Right lobe of liver (tissue), 6 donors: ENCODE measurements at places on chromosomes 7 and 10.

- DNase-seq, result no peak
Measured at GRCh38 chr7:55065511-55066229, 46.9 kb downstream of the EGFR start.

DNA sequence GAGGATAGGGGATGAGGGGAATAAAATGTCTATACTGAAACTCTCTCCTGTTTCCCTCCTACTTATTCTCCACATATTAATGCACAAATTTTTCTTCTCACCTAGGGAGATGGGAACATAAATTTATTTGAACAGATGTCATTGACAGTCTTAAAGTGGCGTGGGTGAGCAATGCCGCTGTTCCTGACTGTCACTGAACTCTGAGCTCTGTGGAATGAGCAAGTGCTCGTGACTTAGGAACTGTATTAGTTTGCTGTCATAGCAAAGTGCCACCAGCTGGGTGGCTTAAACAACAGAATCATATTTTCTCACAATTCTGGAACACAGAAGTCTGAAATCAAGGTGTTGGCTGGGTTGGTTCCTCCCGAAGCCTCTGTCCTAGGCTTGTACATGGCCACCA, 29.1 kb downstream of the INPP5F start:
- DNase-seq, result no peak

- no peak for DNase-seq
Measured at GRCh38 chr7:137836113-137836509, 10.7 kb downstream of the DGKI start.

DNA sequence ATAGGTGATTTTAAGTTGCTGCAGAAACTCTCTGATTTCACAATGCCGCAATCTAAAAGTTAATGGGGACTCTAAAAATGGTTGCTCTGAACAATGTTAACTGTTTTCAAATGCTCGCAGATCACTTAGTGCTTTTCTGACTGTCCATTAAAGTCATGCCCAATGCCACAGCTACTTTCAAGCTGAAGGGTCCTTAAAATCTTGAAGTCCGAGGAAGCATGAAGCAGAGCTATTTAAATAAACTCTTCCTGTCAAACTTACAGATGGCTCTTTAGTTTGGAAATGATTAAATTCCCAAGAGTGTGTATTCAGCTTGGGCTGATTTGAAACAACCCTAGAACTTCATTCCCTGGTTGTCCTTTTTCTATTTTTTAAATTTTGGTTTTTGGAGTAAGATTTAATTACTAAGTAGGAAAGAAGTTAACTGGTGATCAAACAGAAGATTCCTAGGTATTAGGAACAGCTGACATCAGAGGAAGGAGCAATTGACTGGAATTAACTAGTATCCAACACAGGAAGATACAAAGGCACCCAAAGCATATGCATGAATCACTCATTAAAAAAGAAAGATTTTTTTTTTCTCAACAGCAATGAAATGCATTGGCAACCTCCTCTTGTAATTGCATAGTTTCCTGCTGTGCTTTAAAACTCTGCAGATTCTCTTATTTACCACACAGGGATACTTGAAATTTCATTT, 105.1 kb downstream of the NRP1 start:
- DNase-seq, result no peak

GRCh38 chr10:18760836-18761235, 101.6 kb downstream of the ARL5B start:
- no peak for DNase-seq

DNA sequence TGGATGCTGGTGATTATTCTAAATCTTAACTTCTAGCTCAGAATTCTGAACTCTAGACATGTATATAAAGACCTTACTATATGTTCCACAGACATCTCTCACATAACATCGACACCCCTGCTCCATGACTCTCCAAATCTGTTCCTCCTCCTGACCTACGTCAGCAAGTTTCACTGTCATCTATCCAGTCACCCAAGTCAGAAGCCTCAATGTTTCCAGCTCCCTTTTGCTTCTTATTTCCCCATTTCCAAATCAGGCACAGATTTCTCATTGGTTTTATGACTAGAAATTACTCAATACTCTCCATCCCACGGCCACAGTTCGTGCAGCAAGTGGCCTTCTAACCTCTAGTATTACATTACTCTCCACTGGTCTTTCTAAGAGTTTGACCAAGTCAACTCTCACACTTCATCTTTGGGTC, 28.5 kb downstream of the EPC1 start:
- no peak for DNase-seq

DNA sequence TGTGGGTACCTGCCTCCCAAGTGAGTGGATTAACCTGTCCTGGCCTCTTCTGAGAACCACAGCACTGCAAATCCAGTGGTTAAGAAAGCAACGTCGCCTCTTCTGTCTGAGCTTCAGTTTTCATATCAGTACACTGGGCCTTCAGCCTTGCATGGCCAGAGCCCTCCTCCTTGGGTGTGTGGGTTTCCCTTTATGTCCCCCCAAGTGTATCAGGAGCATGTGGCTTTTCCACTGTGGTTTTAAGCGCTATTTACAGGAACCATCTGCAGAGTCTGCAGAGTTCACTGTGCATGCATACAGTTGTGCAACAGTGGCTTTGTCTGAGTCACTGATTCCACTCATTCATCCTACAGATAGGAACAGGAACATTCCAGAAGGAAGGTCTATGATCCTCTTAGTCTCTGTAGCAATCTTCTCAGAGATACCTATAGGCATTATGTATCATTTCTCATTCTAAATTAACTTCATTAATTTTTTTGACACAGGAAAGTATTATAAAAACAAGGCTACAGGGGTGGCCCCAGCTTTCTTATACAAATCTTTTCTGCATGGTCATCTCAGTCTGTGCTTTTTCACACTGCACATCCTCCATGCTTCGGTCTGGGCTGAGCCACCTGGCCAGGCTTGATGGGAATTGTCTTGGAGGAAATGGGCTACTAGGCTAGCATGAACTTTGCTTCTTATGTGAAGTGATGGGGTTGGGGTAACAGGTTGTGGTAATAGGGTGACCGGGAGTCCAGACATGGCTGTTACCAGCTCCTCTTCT, 17.1 kb downstream of the MBL2 start:
- DNase-seq, result no peak

- DNase-seq, result no peak
Measured at GRCh38 chr7:99210265-99210970, 2.5 kb upstream of the KPNA7 start.

DNA sequence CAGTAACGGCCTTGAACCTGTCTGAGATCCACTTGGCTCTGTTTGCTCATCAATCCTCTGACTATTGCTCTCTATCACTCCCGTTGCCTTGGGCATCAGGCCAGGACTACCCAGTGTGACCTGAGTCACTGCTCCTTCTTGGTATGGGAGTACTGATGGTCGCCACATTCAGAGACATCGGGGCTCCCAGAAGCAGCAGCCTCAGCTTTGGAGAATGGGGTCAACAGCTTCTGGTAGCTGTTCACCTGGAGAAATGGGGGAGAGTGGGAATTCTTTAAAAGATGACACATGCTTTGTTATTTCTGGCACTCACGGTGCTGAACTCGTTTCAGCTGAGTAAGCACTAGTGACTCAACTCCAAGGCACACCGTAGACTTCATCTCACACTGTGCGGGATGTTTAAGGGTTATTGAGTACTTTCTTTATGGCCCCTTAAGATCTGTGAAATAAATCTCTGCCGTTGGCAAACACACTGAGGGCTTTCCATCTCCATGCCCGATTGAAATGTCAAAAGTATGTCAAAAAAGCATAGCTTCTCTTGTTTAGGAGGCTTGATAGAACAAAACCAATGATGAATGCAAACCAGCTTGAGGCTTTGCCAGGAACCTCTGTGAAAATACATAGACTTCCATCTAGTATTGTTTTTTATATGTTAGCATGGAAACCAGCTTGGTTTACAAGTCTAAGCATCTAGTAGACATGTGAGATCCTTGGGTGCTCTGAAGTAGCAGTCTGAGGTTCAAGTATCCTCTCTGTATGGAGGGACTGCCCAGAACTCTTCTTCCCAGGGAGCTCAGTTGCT, 333.1 kb downstream of the CXCL12 start:
- no peak for DNase-seq

DNA sequence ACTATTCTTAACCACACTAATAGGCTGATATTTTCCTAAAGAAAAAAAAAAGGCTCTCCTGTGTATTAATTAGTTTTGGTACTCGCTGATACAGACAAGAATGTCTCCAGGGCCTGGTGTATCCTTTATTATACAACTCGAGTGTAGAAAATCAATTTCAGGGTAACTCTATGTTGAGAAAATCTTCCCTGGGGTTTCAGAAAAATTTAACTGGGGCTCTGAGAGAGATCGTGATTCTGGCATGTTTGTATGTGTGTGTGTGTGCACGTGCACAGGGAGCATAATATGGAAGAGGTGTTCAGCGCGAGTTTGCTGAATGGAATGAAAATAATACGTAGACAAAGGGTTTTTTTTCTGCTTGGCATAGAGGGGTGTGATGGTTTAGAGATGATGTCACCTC, 496.8 kb downstream of the GPAM start:
- DNase-seq, result no peak

GRCh38 chr7:83466956-83467355, 182.0 kb downstream of the SEMA3E start:
- DNase-seq, result no peak

GRCh38 chr7:7639421-7639820, 1.1 kb upstream of the UMAD1 start:
- no peak for DNase-seq

DNA sequence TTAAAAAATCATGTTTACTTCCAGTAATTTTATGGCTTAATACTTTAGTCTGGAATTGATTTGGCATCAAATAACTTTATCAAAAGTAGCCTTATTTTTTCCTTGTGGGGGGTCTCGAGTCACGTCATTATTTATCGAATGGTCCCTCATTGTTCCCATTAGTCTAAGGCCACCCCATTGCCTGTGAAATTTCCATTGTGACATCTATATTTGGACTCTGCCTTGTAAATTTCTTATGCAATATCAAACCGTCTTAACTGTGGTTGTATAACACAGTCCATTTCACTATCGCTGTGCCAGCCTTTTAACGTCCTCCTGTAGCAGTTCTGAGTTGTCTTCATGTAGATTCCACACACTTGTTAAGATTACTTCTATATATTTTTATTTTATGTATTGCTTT, 103.9 kb upstream of the RET start:
- no peak for DNase-seq

GRCh38 chr10:116198676-116199035, 74.3 kb downstream of the GFRA1 start:
- DNase-seq, result no peak

DNA sequence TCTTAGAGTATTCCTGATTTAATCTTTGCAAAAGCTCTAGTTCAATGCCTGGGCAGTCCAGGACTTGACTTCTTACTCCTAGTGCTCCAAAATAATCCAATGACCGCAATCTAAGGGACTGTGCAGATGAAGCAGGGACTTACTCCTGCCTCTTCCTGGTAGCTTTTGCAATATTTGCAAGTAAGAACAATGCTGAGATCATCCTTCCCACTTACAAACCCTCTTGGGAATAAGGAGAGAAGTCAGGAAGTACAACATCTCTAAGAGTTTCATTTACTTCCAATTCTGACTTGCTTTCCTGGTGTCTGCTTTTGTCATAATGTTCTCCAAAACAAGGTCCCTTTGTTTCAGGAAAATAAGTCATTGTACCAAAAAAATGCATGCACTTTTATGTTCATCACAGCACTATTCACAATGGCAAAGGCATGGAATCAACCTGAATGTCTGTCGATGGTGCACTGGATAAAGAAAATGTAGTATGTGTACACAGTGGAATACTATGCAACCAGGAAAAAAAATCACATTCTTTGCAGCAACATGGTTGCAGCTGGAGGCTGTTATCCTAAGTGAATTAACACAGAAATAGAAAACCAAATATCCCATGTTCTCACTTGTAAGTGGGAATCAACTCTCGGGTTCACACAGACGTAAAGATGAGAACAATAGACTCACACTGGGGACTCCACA, 7.1 kb upstream of the KCNMA1 start:
- no peak for DNase-seq

- no peak for DNase-seq
Measured at GRCh38 chr7:37391791-37392672, 56.6 kb downstream of the ELMO1 start.

DNA sequence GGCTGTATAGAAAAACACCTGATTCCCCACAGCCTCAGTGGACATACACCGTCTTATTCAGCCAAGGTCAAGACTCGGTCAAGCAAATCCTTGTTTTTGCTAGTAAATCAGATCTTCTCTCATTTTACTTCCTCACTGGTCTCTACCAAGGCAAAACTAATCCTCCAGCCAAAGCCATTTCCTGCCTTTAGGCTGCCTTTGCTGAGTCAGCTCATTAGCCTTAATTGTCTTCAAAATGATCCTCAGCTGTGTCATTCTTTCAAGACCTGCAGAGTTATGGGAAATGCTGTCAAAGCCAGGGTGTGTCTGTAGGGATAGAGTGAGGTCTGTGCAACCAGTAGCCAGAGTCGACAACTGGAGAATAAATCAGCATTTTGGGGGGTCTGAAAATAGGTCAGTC, 107.2 kb upstream of the FAM180A start:
- DNase-seq, result no peak

DNA sequence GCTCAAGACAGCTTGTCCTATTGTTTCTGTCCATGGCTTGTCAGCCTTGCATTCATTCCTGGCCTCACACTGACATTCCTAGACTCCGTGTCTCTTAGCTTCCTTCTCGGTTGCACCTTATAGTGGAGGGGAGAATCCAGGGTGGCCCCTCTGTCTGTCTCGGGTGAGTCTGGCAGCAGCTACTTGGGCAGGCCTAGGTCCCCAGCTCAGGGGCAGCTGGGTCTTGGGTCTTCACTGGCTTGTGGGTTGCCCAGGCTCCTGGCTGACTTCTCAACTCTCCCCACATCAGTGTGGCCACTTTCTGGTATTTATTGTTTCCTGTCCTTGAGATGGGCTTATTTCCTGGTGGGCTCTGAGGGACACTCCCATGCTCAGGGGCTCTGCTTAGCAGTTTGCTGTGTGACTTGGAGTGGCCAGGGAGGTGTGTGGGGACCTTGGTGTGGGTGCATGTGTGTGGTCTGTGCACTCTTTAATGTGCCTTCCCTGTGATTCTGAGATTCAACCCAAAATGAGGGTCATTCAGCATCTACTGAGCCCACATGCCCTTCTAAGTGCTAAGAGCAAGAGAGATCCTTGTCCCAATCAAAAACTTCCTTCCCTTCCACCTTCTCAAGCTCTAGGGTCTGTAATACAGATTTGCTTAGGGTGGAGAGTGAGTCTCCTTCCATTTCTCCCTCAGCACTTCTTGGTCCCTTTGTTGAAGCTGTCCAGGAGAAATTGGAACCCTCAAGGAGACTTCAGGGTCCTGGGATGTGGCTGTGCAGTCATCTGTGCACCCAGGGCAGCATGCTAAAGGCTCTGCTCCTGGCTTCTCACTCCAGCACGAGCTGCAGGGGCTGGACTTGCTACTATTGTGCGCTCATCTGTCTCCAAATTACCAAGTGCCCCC, 20.1 kb downstream of the UPP1 start:
- DNase-seq, result no peak

GRCh38 chr10:105538874-105539273, 897.8 kb downstream of the SORCS3 start:
- no peak for DNase-seq

DNA sequence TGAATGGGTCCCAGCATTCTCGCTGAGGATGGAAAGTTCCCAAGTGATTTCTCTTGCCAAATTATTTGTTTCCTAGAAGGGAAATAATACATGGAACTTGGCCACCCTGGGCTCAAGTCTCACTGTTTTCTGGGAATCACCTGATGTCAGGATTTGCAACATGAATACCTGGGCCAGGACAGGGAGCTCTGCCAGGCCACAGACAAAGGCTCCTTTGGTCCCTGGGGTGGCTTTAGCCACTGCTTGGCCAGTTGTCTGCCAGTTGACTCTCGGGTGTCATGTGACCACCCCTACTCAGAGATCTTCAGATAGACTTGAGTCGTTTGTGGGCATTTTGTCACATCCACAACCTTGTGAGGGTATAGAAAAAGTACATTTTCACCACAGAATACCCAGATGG, 258.0 kb upstream of the HABP2 start:
- no peak for DNase-seq
